Right lobe of liver (tissue), 6 donors: ENCODE measurements at places on chromosomes 2 and 18. TPM values are rescaled to one million over a fixed set of nuclear protein-coding genes. Genes with fewer than 3 reads are reported as not detected.

The GLB1L gene
- total RNA-seq = 4.0 TPM

The SERPINB3 gene
- not detected for total RNA-seq

- DNase-seq = no peak
Measured at GRCh38 chr2:101133492-101134100, 17.6 kb downstream of the TBC1D8 start.

DNA sequence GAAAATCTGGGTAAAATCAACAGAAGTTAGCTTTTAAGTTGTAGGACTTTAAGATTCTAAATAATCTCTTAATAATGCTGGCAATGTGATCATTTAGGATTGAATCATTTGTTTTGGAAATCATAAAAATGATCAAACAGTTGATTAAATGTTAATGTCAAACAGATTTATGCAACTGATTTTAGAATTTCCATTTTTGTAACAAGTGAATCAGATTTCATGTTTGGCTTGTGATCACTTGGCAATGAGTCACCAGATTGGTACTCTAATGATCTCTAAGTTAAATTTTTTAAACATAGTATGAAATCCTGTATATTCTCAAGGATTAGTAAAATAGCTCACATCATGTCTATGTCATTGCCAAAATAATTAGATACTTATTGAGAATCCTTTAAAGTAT is 50.1 kb upstream of the UNC80 start:
- DNase-seq = no peak

GRCh38 chr2:7028846-7029245 is 111.6 kb downstream of the RNF144A start:
- DNase-seq = no peak

DNA sequence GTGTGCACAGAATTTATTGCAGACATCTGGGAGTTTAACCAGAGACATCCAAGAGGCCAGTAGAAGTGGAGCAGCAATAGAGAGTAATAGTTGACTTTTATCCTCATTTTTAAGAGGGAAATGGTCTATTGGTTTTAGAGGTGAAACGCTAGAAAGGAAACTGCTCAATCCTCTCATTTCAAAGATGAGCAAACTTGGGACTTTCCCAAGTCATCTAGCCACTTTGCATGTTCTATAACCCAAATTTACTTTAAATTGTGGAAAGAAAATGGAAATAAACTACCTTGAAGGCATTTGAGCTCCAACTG is 601.7 kb downstream of the ARHGAP15 start:
- DNase-seq = no peak

- no peak for DNase-seq
Measured at GRCh38 chr18:45627204-45627526, 11.9 kb downstream of the SLC14A2 start.

The IL1R2 gene
- total RNA-seq = 13.6 TPM

The GREB1 gene
- 3.4 TPM for total RNA-seq

DNA sequence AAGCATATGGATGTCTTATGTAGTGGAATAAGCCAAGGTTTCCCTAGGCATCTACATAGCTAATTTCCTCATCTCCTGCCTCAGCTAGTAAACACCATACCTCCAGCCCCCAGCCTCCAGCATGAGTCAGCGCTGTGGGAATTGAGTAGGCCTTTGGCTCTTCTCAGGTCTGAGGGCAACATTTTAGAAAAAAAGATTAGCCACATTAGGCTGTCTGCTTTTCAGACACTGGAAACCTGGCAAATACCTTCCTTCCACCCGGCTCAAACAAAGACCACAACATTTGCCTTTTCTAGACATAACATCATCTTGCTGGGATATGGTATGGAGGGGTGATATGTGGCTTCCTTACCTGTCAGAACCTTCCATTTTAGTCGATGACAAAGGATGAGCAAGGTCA is 6.1 kb upstream of the CCDC195 start:
- DNase-seq = no peak

DNA sequence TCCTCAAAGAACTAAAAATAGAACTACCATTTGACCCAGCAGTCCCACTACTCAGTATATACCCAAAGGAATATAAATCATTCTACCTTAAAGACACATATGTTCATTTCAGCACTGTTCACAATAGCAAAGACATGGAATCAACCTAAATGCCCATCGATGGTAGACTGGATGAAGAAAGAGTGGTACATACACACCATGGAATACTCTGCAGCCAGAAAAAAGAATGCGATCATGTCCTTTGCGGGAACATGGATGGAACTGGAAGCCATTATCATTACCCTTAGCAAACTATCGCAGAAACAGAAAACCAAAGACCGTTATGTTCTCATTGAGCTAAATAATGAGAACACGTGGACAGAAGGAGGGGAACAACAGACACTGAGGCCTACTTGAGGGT is 44.5 kb downstream of the TWSG1 start:
- no peak for DNase-seq

The TRAK2 gene
- 14.5 TPM for total RNA-seq

The MOCOS gene
- total RNA-seq = 24.8 TPM

The RESP18 gene
- not detected for total RNA-seq

The CYP27A1 gene
- total RNA-seq = 264 TPM

DNA sequence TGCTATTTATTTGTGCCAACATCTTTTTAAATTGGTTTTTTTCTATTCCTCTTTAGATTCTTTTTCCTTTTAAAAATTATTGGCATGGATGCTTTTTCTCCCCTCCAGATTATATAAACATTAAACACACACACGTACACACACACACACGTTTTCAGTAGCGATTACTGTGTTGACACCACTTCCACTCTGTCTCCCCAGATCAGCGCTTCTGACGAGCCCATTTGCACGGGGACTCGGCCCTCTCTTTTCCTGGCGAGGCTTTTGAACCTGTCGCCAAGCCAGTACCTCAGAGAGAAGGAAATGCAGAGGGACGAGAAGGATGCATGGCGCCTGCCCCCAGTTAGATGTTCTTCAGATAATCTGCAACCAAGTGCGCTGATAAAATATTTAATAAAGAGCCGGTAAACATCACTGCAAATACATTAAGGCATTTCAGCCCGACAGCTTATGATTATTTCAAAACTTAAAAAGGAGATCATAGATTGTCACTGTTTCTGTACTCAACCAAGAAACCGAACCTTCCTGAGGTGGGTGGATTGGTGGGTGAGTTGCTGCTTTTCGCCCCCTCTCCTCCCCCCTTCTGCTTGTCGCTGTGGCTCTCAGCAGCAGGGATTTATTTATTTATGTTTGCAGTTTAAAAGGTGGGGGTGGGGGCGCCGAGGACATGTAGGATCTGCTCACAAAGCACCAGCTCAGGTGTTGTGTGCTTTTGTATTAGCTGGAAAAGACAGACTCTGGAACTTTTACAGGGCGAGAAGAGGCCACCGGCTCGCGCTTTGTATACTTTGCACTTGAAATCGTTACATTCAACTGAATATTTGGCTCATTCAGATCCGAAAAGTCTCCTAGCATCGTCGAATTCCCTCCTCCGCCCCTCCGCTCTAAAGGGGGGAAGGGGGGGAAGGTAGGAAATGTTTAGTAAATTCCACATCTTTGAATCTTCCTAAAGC is 787 bp upstream of the TBR1 start:
- no peak for DNase-seq

- no peak for DNase-seq
Measured at GRCh38 chr18:22694954-22695353, 238.2 kb upstream of the RBBP8 start.

The RNF149 gene
- 33.5 TPM for total RNA-seq

- no peak for DNase-seq
Measured at GRCh38 chr2:145599756-145600155, 1079.8 kb upstream of the ZEB2 start.

- DNase-seq = no peak
Measured at GRCh38 chr2:46779447-46779941, 136.1 kb downstream of the MCFD2 start.

The DES gene
- total RNA-seq = 3.2 TPM

The PSMA8 gene
- not detected for total RNA-seq

The CASP10 gene
- 4.2 TPM for total RNA-seq

GRCh38 chr18:35941299-35941698 is 31.2 kb upstream of the RMP24 start:
- DNase-seq = no peak

GRCh38 chr2:151299920-151300539 is 10.6 kb upstream of the NMI start:
- DNase-seq = no peak

The EGR4 gene
- total RNA-seq = not detected

DNA sequence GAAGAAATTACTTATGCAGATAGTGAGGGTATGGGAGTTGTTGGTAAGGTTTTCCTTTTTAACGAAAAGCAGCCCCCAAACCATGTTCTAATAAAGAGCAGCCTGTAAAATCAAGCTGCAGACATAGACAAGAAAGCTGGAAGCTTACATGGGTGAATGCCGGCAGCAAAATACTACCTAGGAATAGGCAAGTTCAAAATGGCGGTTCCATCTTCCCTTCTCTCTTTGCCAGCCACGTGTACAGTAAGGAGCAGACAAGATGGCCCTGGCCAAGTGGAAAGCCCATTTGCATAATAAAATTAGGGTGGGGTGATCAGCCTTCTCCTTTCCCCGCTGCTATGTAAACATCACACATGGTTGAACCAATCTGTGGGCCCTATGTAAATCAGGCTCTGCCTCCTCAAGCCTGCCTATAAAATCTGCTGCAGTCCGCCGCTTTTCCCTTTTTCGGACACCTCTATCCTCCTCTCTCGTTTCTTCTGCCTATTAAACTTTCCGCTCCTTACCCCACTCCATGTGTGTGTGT is 155.0 kb downstream of the ZBTB7C start:
- no peak for DNase-seq
